ENCODE measurements at places on chromosomes 11 and 22. TPM values are rescaled to one million over a fixed set of nuclear protein-coding genes. Genes with fewer than 3 reads are reported as not detected.

Gene C11orf87
- total RNA-seq, result not detected

DNA sequence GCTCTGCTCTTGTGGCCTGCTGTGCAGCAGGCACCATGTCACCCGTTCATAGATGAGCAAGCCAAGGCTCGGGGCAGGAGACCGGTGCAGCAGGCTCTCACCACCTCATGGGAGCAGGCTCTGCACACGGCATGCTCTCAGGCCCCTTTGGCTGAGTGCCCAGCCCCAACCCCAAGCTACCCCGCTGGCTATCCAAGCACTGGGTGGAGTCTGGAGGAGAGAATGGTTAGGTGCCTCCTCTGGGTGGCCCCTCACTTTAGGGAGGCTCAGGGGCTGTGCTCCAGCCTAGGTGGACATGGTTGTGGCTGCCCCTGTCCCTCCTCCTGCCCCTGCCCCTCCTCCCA lies 199.9 kb downstream of the IGLL1 start:
- no peak for DNase-seq

DNA sequence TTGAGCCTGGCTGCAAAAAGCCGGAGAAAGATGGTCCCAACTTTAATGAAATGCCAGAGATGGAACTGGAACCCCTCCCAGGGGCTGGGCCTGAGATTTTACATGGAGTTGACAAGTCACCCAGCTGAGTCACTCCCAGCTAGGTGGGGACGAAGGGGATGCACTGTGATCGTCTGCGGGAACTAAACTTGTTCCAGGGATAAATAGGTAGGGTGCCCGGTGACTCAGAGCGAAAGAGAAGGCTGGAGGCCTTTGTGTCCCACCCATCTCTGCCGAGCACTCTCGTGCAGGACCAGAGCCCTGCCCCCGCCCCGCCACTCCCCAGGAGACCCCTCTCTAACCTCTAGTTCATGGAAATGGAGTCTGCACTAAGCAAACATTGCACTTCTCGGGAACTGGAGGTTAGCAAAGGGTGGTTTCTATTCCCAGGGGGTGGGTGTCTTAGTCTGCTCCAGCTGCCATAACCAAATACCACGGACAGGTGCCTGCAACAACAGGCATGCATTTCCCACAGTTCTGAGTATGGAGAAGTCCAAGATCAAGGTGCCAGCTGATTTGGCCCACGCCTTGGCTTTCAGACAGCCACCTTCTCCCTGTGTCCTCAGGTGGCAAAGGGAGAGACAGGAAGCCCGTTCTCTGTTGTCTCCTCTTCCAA lies 60.7 kb upstream of the FADD start:
- no peak for DNase-seq

Gene DBX1
- not detected for total RNA-seq

- peak; percentile 51 for DNase-seq
These were observed 5.5 kb upstream of the NNMT start for GRCh38 chr11:114290503-114291235.

DNA sequence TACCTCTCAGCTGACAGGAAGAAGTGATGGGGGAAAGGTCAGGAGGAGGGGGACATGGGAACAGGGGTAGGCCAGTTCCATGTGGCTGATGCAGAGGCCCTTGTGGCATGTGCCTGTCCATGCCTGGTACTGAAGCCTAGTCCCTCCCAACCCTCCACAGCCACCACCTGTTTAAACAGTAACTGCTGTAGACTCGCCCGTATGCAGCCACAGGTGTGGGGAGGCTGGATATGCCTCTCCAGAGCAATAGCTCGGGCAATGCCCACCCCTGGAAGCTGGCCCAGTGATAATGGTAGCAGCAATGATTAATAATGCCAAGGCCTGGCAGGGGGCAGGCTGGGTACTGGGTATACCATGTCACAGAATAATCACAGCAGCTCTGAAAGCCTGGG lies 2.3 kb downstream of the SMTN start:
- DNase-seq, result no peak

DNA sequence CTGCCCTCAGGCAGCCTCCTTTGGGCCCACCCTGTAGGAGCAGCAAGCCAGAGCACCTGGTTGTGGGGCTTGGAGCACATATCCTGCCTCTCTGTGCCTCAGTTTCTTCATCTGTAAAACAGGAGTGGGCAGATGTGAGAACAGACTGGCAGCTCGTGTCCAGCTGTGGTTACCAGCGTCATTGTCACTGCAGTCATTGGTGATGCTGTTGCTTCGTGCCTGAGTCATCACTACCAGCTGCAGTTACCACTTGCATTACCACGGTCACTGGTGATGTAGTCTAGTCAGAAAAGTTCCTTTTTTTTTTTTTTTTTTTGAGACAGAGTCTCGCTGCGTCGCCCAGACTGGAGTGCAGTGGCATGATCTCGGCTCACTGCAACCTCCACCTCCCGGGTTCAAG lies 20.4 kb downstream of the RSPH14 start:
- DNase-seq, result no peak

- DNase-seq, result no peak
These were observed 37.2 kb downstream of the TMEM123 start for GRCh38 chr11:102415304-102415916.

Gene USP35
- total RNA-seq, result 12.9 TPM

Gene TENM4
- 21.3 TPM for total RNA-seq

- no peak for DNase-seq
These were observed 14.7 kb downstream of the SULT4A1 start for GRCh38 chr22:43847376-43848289.

DNA sequence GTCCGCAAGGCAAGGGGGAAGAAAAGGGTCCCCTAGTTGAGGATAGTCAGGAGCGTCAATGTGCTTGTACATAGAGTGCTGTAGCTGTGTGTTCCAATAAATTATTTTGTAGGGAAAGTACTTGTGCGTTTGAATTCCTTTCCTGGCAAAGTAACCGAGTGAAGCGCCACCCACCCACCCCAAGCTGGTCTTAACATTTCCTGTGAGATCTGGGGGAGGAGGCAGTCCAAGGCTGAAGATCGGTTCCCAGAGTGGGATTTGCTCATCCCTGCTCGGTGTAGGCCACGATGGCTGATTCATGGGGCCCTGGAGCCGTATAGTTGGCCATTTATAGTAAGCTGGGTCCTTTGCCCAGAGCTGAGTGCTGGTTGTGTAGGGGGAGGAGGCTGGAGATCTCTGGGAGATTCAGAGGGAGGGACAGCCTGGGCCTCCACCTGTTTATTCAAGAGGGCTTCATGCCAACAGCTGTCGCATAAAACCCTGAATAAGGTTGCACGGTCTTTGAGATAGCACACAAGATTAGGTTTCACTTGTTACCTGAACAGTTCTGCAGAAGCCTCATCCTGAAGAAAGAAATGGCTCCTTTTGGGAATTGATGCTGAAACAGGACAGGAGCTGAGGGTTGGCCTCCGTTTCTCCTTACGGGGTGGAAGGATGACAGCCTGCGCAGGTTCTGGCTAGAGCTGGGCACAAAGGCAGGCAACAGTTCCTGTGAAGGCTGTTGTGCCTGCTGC lies 2.4 kb downstream of the ATF4 start:
- DNase-seq, result peak; percentile 52

DNA sequence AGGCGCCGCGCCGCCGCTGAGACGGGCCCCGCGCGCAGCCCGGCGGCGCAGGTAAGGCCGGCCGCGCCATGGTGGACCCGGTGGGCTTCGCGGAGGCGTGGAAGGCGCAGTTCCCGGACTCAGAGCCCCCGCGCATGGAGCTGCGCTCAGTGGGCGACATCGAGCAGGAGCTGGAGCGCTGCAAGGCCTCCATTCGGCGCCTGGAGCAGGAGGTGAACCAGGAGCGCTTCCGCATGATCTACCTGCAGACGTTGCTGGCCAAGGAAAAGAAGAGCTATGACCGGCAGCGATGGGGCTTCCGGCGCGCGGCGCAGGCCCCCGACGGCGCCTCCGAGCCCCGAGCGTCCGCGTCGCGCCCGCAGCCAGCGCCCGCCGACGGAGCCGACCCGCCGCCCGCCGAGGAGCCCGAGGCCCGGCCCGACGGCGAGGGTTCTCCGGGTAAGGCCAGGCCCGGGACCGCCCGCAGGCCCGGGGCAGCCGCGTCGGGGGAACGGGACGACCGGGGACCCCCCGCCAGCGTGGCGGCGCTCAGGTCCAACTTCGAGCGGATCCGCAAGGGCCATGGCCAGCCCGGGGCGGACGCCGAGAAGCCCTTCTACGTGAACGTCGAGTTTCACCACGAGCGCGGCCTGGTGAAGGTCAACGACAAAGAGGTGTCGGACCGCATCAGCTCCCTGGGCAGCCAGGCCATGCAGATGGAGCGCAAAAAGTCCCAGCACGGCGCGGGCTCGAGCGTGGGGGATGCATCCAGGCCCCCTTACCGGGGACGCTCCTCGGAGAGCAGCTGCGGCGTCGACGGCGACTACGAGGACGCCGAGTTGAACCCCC lies 798 bp downstream of the BCR start:
- no peak for DNase-seq

DNA sequence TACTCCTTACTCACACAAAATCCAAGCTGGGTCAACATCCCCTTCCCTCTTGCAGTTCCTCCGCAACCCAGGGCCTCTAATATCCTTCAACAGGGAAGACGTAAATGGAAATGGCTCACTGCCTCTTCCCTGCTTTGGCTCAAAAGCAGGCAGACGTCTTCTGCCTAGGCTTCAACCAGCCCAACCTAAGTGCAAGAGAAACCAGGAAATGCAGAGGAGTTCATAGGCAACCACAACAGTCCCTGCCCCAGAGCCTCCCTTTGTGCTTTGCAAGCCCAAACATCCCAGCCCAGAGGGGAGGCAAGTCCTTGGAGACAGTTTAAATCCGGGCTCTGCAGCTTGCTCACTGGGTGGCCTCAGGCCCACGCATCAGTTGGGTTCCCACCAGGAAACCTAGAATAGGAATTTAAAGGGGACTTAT lies 33.3 kb downstream of the CD6 start:
- DNase-seq, result no peak

GRCh38 chr11:73225851-73226250 lies 7.8 kb downstream of the P2RY2 start:
- no peak for DNase-seq

Gene DNAJB7
- total RNA-seq, result not detected

GRCh38 chr11:35160902-35161597 lies 22.1 kb downstream of the CD44 start:
- no peak for DNase-seq

Gene MPZL2
- not detected for total RNA-seq

Gene SEZ6L
- not detected for total RNA-seq

- DNase-seq, result peak; percentile 92
These were observed 57.9 kb downstream of the NECTIN1 start for GRCh38 chr11:119671051-119671450.

- DNase-seq, result no peak
These were observed 9.6 kb upstream of the CERK start for GRCh38 chr22:46747646-46748045.

Gene ANKK1
- total RNA-seq, result not detected

DNA sequence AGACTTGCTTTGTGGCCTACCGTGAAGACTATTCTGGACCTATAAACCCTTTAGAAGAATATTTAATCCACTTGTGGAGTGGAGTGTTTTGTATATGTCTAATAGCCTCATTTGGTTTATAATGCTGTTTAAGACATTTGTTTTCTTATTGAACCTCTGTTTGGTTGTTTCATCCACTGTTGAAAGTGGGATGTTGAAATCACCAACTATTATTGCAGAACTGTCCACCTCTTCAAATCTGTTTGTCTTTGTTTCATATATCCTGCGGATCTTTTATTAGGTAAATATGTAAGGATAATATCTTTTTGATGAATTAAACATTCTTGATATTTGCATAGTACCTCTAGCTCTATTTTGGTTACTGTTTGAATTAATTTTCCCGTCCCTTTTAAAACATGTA lies 49.1 kb downstream of the XKR3 start:
- DNase-seq, result no peak

- DNase-seq, result no peak
These were observed 22.2 kb downstream of the MYBPC3 start for GRCh38 chr11:47329987-47330931.

DNA sequence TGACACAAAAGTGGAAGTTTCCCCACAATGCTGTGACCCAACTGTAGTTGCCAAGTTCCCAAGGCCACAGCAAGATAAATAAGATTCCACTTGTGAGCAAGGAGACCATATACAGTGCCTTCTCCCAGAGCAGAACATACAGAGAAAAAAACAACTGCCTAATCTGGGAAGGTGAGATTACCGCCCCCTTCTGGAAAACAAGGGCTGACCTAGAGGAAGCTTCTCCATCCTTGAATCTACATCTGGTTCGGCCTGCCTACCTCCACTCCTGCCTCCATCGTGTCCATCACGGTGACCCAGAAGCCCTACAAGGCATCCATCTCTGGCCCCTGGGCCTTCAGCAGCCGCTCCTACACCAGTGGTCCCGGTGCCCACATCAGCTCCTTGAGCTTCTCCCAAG lies 6.1 kb upstream of the RNASEH2C start:
- no peak for DNase-seq

Gene CALCB
- not detected for total RNA-seq

DNA sequence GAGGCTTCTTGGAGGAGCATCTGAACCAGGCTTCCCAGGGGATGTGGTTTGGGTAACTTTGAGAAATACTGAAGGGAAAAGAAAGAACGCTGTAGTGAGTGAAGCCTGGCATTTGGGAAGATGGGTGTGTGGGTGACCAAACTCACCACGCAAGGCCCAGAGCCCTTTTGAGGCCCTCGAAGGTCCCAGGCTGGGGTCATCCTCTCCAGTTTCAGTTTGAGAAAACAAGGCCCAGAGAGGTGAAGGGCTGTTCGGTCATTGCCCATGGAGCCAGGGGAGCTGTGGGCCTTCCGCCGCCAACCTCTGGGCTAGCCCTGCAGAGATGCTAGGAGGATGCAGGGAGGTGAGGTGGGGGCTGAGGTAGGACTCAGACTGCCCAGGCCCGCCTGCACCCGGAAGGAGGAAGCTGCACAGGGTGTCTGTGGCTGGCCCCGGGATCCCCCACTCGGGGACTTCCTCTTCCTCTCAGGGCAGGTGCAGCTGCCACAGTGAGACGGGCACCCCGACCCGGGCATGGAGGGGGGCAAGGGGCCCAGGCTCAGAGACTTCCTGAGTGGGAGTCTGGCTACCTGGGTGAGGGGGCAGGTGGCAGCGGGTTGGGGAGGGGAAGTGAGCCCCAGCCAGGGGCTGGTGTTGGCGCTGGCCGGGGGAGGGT lies at the start of gene CCDC88B:
Gene CCDC88B, plus strand, starts transcription at position 451 of the 655 bp plus-strand sequence. Its CDS starts 63 bp downstream, at position 514.
- no peak for DNase-seq

Gene F2
- total RNA-seq, result not detected

Data from fibroblast of villous mesenchyme (primary cell).